WERI-Rb-1 (cell line): ENCODE measurements at places on chromosomes 7 and 10.
A peak's percentile ranks its signal among the peaks of the same experiment; 100 is the strongest.

DNA sequence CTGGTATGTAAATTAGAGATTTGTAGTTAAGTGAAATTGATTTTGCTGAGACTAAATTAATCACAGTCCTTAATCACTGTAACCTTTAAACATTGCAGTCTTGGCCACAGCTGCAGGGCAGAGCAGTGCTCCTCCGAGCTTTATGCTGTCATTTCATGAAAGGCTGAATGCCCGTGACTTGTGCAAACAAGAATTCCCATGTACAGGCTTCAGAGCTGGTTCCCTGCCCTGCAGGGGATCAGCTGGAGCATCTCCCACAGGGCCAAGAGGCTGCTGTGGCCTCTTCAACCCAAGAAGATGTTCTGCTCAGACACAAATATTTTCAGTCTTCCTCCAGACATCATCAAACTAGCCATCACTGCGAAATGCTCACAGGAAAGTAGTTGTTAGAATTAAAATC, 419.1 kb downstream of the AUTS2 start:
- no peak for DNase-seq

- no peak for DNase-seq
Measured at GRCh38 chr10:89301232-89301631, 614 bp upstream of the IFIT2 start.

DNA sequence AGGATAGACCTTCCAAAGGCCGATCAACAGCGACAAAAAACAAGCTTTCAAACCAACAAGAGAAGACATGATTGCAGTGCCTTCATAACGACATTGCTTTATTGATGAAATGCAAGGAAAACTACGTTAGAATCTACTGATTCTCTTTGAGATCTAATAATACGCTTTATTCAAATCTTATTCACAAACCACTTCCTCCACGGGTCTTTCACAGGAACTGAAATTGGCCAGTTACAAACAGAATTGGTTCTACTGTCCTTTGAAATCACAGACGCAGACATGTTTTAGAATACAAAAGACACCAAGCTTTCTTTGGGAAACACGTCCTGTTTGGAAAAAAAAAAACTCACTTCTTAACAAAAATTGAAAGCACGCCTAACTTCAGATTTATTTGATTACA, 74.7 kb upstream of the SEPHS1 start:
- DNase-seq: no peak

- no peak for DNase-seq
Measured at GRCh38 chr7:150476819-150477631, 26.6 kb downstream of the GIMAP8 start.

DNA sequence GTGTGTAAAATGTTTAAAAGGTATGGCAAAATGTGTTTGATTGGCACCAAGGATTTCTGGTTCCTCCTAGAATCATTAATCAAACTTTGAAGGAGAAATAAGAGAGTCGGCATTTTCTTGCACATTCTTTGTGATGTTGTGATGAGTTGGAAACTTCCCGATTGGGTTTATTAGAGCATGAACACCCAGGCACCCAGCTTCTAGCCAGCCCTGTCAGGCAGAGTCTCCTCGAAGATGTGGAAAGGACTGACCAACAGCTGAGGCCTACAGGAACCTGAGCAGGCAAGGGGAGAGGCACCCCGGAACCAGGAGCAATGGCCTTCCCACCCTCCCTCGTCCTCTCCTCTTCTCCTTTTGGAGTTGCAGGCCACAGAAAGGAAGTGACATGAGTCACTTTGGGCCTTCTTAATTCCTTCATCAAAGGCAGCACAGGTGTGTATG, 68.7 kb downstream of the EGFR start:
- no peak for DNase-seq

- no peak for DNase-seq
Measured at GRCh38 chr10:22681783-22682183, 32.6 kb downstream of the PIP4K2A start.

GRCh38 chr10:91220954-91221675, 652 bp downstream of the PCGF5 start:
- peak; percentile 21 for DNase-seq

DNA sequence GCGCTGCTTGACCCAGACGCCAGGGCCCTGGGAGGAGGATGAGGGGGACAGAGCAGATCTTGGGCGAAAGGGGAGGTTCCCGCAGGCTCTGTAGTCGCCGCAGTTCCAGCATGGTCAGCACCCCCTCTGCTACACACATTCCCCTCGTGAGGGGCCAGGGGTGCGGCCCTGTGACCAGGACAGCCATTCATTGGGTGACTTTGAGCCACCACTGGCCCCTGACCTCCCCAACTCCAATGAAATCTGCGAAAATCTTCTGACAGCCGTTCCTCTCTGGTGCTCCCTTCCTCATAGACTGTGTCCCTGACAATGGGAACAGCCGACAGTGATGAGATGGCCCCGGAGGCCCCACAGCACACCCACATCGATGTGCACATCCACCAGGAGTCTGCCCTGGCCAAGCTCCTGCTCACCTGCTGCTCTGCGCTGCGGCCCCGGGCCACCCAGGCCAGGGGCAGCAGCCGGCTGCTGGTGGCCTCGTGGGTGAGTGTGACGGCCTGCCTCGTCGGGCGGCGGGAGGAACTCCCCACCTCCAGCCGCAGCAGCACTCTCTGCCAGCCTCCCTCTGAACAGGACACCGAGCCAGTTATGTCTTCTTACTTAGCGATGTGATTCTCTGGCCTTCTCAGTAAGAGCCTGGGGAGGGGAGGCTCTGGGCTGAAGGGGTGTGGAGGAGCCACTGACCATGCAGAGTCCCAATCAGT, 825 bp downstream of the TMEM176A start:
- no peak for DNase-seq

- no peak for DNase-seq
Measured at GRCh38 chr10:33609546-33609945, 275.1 kb upstream of the NRP1 start.

DNA sequence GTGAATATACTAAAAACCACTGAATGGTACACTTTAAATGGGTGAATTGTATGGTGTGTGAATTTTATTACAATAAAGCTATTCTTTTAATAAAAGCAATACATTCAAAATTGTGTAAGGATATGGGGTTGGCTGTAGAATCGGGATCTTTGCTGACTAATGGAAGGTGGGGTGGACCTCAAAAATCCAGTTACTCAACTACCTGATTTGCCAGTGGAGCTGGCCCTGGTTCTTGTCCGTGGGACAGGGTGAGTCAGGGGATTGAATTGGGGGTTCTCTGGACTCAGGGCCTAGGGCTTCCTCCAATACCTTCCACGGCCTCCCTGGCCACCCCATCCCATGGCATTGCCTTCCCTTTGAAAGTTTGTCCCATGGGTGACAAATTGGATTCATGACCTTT, 13.5 kb upstream of the RABGEF1 start:
- no peak for DNase-seq

DNA sequence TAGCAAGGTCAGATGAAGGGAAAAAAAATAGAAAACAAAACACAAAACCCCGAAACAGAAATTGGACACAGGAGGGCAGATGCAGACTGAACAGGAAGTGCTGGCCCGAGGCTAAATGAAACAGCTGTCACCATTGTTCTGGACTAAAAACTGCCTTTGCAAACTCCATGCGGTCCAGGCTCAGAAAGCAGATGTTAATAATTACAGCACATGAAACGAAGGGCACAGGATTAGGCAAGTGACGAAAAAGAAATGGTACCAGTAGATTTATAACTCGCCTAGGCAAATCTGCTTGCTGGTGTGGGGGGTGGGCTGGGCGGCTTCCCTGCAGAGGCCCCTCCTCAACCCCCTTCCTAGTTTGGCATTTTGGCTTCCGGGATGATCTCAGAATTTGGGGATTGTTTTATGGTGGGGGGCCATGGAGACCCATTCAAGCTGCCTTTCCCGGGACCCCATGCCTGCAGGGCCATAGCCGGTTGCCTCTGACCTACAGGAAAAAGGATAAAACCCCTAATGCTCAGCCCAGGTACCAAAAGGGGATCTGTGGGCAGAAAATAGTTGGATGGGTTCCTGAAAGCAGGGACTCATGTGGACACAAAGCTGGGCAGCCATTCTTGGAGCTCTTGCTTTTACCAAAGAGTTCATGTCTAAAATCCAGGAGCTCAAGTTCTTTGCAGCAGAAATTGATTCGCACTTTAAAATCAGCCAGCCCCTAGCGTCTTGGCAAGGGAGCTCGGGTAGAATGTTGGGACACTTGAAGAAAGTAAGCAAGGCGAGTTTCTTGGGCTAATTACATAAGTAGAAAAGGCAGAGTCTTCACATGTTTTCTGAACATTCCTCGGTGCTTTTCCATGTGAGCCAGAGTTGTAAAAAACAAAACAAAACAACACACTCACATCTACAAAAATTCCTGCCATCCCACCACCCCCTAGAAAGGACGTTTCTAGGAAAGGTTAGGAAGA, 39.0 kb upstream of the EMX2 start:
- no peak for DNase-seq

DNA sequence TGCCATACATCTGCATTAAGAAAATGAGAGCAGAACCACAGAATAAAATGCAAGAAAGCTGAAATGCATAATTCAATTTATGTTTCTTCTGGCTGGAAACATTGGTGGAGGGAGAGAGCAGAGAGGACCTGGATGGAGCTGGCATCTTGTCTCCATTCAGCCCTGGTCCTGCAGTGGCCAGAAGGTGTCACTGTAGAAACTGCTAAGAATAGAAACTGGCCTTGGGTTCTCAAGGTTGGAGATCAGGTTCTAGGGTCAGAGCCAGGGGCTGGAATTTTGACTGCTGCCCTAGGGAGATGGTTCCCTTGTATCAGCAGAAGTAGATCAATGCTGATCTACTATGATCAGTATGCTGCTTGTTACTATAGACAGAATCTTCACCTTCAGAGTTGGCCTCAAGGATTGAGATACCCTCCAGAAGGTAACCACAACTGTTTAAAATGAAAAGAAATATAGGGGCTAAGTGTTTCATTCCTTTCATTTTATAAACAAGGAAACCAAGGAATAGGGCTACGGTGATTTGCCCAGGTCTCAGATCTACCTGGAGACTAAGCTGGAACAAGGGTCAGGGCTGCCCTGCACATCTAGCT, 13.1 kb downstream of the TAS2R41 start:
- DNase-seq: peak; percentile 57

DNA sequence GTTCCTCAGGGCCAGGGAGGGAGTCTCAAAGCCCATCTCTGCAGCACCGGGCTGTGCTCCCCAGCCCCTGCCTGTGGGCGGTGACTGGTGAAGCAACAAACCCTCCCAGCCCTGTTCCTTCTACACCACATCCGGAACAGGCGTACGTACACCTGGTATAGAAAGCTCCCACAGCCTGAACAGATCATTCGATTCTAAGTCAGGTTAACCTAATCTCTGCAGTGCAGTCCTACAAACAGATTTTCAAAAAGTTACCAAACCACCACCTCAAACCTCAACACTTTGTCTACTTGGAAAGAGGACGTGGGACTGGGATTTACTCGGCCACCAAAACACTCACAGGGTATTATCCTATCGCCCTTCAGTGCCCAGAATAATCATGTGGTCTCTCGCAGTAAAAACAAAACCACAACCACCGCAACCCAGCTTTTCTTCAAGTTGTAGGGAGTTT, 238.4 kb downstream of the DIP2C start:
- DNase-seq: no peak

DNA sequence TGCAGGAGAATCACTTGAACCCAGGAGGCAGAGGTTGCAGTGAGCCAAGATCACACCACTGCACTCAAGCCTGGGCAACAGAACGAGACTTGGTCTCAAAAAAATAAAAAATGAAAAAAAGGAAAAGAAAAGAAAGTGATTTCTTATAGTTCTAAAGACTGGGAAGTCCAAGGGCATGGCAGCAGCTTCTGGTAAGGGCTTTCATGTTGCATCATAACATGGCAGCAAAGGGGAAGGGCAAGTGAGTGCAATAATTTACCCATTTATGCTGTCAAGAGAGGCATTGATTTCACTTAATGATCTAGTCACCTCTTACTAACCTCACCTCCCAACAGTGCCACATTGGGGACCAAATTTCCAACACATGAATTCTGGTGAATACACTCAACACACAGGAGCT, 8.8 kb upstream of the KLRG2 start:
- DNase-seq: no peak

GRCh38 chr7:69213878-69214277, 384.4 kb upstream of the AUTS2 start:
- DNase-seq: no peak

GRCh38 chr10:3500408-3500856, 284.6 kb downstream of the KLF6 start:
- DNase-seq: no peak

DNA sequence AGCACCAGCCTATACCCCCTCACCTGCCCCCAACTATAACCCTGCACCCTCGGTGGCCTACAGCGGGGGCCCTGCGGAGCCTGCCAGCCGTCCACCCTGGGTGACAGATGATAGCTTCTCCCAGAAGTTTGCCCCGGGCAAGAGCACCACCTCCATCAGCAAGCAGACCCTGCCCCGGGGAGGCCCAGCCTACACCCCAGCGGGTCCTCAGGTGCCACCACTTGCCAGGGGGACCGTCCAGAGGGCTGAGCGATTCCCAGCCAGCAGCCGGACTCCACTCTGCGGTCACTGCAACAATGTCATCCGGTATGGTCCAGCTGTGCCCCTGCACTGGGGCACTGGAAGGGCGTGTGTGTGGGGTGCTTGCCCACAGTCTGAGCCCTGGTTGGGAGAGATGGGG, 40.0 kb upstream of the BMPR1A start:
- no peak for DNase-seq

- no peak for DNase-seq
Measured at GRCh38 chr10:126668505-126668904, 2.0 kb downstream of the C10orf90 start.

DNA sequence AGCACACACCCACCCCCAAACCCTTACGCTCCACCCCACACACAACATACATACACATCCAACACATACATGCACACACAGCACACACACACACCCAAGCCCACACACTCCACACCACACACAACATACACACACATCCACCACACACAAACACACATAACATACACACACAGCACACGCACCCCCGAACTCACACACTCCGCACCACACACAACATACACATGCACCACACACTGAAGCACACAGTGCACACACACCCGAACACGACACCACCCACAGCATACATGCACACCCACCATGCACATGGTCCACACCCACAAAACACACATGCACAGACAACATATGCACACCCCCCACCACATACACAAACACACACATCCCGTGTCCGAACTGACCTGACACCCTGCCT, 2.0 kb downstream of the PRAP1 start:
- DNase-seq: no peak

DNA sequence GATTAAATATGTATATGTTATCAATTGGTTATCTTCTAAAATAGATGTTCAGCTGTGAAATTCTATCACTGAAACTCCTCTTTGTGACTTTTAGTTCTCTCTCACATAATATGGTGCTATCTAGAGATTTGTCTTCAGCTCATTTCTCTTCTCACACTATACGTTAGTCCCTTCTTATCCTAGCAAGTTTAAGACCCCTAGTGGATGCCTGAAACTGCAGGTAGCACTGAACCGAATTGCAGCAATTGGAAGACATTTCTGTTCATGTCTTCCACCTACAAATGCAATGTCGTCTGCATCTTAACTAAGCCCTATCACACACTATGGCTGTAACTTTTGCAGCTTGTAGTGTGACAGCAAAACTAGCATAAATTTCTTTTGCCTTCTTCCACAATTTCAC, 442.7 kb upstream of the POM121L12 start:
- DNase-seq: no peak

- DNase-seq: no peak
Measured at GRCh38 chr7:26690135-26690805, 174.1 kb downstream of the SKAP2 start.
